ENCODE measurements at places on chromosomes 4 and X.

DNA sequence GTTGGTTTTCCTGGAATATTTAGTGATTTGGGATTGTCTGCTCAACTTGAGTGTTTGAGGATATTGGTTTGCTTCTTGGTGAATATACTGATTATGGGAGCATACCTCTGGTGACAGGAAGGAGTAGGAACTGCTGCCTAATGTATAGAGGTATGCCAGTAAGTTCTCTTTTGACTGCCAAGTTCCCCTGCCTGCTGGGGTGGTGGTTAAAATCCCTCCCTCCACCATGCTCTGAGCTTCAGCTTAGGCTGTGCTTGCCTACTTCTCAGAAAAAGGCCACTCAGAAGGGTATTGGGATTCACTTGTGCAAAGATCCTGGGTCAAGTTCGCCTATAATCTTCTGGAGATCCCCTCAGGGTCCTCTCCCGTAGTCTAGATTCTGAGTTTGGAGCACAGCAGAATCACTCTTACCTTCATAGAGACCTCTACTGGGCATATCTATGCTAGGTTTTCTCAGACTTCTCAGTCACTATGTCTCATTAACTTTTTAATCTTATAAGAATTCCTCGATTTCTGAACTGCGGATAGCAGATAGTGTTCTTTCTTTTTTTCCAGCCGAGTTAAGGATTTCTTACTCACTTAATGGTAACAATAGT lies 44.7 kb upstream of the DCK start:
- no peak for DNase-seq

- DNase-seq: no peak
Observed at GRCh38 chr4:70397580-70397979, at the start of gene OPRPN. TSS of gene OPRPN (plus strand) at chr4:70397940. CDS start at chr4:70399286, 1,346 bp downstream.

GRCh38 chr4:38523054-38523453 lies 140.9 kb upstream of the KLF3 start:
- DNase-seq: no peak

DNA sequence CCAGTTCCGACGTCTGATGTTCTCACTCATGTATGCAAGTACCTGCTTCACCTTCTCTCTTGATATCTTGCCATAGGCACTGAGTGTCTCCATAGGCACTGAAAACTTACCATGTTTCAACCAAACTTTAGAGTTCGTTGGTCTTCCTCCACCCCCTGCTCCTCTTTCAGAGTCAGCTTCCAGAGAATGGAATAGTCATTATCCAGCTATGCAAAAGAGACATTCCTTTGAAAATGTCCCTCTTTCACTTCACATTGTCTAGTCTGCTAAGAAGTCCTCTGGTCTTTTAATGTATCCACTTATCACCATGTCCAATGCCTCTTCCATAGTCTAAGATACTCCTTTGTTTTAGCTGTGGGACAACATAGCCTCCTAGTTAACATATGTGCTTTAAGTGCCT lies 566.0 kb upstream of the TENM3 start:
- no peak for DNase-seq

DNA sequence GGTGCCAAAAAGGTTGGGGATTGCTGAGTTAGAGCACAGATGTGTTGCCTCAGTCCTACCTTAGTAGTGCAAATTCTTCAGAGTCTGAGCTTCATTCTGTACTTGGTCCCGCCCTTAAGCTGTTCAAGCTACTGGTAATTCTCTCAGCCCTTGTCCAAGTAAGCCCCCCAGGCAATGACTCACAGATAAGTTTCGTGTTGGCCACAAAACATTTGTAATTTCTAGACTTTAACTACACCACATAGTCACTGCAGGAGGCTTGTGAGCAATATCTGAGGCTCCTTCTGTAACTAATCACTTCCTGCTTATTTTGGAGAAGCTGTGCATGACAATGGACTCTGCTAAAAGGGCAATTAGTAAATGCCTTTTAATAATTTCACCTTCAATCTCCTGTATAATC lies 1420.5 kb downstream of the PCDH7 start:
- no peak for DNase-seq

GRCh38 chr4:93018243-93018642 lies 714.5 kb downstream of the GRID2 start:
- DNase-seq: no peak

DNA sequence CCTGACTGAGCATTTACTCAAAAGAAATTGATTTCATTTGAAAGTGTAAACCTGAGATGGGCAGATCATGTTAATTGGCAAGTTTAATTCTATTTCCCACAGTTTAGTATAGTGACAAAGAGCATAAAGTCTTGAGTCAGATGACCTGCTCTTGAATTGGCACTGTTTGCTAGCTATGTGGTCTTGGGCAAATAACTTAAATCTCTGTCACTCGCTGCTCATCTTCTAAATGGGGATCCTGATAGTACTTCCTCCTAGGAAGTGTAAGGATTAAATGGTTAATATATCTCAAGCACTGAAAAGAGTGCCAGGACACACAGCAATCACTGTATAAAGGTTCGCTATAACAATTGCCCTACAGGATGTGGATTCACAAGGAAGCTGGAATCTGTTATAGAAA lies 242.8 kb upstream of the JADE1 start:
- no peak for DNase-seq

GRCh38 chr4:4260185-4260751 lies 12.2 kb upstream of the TMEM128 start:
- no peak for DNase-seq

- DNase-seq: no peak
Observed at GRCh38 chr4:48979914-48980579, 6.0 kb upstream of the CWH43 start.

DNA sequence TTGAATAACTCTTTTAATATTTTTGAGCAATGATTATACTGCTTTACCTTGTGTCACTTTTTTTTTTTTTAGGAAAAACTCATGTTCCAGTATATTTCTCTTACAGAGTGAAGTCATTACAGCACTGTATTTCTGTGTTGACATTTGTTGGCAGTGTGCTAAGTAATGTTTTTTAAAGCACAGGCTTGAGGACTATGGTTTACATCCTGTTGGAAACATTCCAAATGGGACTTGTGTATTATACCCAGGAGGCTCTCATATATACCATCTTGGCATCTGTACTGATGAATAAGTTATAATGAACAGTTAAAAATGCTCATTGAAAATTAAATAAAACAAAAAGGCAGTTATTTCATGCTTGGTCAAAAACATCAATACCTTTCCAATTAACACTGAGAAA lies 33.8 kb downstream of the CEP44 start:
- no peak for DNase-seq

DNA sequence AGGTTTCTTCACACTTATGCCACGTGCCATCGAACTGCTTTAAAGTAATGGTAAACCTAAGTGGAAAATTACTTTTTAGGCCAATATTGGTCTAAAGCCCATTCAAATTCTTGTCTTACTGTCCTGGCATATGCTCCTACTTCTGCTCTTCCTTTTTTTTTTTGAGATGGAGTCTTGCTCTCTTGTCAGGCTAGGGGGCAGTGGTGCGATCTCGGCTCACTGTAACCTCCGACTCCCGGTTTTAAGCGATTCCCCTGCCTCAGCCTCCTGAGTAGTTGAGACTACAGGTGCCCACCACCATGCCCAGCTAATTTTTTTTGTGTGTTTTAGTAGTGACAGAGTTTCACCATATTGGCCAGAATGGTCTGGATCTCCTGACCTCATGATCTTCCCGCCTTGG lies 129.0 kb upstream of the TECRL start:
- no peak for DNase-seq

GRCh38 chrX:3548765-3549391 lies 164.6 kb downstream of the PRKX start:
- DNase-seq: no peak

- DNase-seq: no peak
Observed at GRCh38 chrX:29083823-29084222, 496.6 kb downstream of the IL1RAPL1 start.

DNA sequence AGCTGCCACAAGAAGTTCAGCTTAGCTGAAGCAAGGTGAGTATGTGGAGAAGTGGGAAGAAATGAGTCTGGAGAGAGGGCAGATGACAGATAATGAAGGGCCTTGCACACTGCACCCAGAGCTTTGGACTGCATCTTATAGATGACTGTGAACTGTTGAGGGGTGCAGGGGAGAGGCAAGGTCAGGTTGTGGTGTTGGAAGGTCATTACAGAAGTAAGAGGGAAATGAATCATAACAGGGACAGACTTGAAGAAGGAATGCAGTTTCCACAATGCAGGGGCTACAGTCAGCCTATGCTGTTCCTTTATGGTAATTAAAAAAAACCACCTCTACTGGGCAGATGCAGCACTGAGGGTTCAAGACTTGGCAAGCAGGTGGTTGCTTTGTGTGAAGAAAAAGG lies 4.8 kb upstream of the IGFBP7 start:
- no peak for DNase-seq

DNA sequence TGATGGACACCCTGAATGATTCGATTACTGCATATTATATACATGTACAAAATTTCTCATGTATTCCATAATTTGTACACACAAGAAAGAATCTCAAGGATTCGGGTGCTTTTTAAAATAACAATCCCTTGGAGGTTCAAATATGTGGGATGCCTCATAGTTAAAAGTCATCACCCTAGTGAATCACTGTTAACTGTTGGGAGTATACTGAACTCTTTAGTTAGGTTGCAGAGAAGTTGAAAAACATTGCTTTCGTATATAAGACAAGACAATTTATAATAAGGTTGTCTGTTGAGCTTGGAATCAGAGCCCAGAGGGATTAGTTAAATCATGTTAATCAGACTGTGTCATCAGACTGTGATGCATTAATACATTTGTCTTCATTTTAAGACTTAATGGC lies 15.6 kb downstream of the DCK start:
- DNase-seq: no peak

DNA sequence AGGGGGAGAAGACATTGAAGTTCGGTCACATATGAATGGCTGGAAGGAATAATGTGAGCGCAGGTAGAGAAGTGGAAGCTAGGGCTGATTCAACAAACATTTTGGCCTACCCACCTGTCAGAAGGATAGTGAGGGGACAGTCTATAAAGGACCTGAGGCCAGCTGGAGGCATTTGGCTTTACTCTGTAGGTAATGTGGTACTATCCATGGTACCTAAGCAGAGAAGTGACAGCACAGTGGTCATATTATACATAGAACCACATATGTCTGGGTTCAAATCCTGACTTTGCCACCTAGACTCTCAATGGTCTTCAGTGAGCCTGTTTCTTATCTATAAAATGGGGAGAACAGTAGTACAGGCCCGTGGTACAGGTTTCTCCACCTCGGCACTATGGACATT lies 257.1 kb downstream of the EVC2 start:
- DNase-seq: no peak

DNA sequence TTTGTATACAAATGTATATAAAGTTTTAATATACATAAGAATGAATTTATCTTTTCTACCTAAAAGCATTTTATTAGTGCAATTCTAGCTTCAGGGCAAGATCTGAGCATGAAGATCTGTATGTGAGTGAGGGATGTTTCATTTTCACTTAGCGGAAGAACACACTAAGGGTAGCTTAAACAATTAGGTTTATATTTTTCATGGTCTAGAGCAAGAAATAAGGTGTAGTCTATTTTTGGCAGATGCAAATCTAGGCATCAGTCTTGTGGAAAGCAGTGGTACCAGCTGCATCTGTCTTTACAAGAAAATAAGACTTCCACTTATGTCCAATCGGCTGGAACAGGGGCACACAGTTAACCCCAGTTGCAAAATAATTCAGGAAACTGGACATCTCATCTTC lies 433.3 kb downstream of the ADAM29 start:
- DNase-seq: no peak

- no peak for DNase-seq
Observed at GRCh38 chr4:3644849-3645627, 112.8 kb upstream of the LRPAP1 start.

- DNase-seq: no peak
Observed at GRCh38 chr4:7108660-7109059, 40.8 kb upstream of the GRPEL1 start.

DNA sequence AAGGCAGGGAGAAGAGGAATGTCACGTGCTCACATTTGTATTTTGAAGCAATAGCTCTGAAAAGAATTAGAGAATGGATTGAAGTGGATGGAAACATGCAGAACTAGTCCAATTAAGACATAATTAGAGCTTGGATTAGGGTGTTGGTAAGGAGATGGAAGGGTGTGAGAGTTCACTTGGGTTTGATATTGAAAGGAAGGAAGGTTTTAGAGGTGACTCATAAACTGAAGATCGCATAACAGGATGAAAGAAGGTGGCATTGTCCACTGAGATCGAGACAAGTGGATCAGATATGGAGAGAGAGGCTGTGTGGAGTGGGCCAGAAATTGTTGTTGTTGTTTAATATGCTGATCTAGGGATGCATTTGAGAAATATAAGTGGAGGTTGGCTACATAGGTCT lies 244.0 kb upstream of the SMIM31 start:
- DNase-seq: no peak

GRCh38 chrX:11757719-11758399 lies at the start of gene MSL3:
TSS of gene MSL3 (plus strand) at chrX:11758237. CDS start at chrX:11758264, 27 bp downstream.
- DNase-seq: no peak

DNA sequence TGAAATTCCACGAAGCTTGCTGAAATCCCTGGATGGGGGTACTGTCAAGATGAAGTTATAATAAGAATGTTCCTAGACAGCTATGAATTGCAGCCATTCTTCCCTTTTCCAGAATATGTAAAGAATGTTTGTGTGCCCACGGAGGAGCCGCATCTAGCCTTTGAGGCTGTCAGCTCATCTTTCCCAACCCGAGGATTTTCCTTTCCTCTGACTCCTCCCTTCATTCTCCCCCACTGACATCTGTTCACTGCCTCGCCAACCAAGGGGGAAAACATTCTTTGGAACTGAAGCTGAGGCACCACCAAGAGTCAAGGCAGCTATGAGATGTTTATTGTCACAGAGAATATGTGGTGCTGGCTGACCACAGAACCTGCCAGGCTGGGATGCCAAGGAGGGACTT lies 8.8 kb downstream of the NHSL2 start:
- no peak for DNase-seq

GRCh38 chrX:136467303-136467702 lies 20.4 kb upstream of the BRS3 start:
- no peak for DNase-seq

DNA sequence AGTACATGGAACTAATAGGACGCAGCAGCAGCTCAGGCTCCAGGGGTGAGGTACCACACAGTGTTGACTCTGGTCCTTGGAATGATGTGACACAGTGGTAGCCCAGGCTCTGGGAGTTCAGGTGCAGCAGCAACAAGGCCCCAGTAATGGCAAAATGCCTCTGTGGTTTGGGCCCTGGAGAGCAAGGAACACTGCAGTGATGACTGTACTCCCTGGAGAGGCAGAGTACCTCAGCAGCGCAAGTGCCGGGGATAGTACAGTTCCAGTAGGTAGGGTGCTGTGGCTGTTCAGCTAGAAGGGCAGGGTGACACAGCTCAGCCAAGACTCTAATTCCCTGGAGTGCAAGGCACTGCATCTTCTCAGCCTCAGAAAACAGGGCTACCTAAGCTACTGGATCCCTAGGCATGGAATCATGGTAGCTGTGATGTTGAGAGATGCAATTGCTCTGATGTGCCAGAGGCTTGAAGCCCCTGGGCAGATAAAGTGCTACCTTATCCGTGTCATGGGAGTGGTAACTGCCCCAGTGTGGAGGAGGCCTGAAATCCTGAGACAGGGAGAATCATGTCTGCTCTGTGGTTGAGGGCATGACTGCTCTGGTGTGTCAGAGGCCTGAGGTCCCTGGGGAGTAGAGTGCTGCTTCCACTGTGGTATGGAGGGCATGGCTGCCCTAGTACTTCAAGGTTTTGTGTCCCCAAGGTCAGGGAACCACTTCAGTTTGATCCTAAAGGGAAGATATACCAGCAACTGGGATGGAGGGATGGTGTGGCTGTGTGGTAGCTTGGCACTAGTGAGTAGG lies 55.2 kb downstream of the AREG start:
- no peak for DNase-seq

GRCh38 chr4:11769434-11769833 lies 340.7 kb upstream of the HS3ST1 start:
- DNase-seq: no peak

All from NCI-H187 treated with DMSO at 0.1 percent for 48 hours (cell line).